ENCODE measurements at places on chromosomes 1 and 21.

- no peak for DNase-seq
These were observed 19.7 kb upstream of the TBX15 start for GRCh38 chr1:119007670-119008482.

DNA sequence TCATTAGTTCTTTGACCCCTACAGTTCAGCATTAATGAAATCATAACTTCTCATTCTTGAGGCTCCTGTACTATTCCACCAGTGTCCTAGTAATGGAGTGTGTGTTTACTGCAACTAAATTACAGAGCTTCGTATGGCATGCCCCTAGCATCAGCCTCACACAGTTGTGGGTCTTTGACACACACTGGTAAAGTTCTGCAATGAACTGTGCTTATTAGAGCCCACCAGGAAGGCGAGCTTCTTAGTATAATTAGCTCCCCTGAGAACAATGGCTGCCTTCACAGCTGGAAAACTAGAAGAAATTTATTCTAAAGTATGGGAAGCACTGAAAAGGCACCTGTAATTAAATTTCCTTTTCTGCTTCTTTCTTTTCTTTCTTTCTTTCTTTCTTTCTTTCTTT lies 251.1 kb upstream of the RGS18 start:
- no peak for DNase-seq

DNA sequence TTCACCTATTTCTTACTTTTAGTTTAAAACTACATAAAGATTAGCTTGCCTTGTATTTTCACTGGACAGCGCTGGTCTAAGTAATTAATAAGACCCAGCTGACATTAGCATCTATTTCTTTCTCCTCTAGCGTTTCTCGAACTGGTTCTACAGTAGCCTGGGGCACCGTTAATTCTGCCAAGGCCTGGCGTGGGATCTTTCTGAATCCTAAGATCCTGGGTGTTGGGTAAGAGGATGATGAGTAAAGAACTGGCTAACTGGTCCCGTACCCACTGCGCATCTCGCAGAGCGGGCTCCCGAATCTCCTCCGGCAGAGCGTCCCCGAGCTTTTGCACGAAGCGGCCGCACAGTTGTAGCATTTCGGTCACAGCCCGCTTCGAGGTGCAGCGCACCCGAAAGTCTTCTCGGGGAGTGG lies 309 bp downstream of the NSL1 start:
- DNase-seq: peak; percentile 91

DNA sequence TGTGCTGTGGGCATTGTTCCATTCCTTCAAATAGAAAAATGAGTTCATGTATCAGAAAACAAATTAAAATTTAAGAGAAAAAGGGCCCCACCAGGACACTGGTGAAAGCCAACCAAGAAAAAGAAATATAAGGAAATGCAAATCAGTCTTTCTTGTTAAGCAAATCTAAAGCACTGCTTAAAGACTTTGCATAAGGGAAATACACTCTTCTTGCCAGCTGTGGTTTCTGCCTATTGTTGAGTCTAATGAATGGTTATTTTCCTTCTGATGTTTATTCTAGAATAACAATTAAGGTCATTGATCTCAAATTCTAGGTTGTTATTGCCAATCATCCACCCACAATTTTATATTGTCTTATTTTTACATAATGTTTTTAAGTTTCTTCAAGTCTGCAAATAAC lies 158.6 kb upstream of the SNX7 start:
- no peak for DNase-seq

- DNase-seq: no peak
These were observed 188.6 kb downstream of the DSCAM start for GRCh38 chr21:40658311-40658710.

DNA sequence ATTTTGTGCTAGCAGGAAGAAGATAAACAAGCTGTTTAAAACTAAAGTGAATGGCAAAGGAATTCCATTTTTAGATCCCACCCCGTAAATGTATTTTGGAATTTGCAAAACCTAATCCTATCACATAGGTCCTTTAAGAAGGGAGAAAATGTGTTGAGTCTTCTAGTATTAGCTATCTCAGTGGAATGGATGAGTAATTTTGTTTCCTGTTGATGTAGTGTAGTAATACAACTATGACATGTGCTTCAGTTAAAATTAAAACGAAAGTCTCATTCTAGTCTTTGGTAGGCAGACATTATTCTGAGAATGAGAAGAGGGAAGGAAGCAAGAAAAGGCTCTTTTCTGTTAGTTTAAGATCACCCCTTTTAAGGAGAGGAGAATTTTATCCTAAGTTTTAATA lies 265.9 kb upstream of the C1orf105 start:
- peak; percentile 61 for DNase-seq

GRCh38 chr1:160429125-160429561 lies 28.8 kb downstream of the VANGL2 start:
- DNase-seq: no peak

DNA sequence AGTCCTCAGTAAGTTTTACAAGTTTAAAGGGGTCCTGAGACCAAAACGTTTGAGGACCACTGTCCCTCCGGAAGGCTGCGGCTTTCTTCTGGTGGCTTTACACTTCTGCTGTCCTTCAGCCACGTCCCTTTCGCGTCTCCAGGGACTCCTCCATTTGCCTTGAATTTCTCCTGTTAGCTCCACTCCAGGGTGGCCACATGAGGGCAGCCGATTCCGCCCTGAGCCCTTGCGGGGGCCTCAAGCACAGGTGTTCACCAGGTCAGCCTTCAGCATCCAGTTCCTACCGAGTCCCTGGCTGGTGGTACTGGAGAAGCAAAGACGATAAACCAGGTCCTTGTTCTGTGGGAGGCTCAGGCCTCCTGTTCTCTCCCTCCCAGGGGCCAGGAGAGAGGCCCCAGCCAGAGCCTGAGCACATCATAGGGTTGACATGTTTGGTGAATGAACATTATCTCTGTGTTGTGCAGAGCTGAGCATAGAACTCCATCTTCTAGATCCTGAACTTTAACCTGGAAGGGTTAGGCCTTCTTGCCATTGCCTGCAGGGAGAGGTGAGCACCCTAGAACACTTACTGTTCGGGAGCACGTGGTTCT lies 27.4 kb upstream of the COQ8A start:
- peak; percentile 50 for DNase-seq

GRCh38 chr1:199297887-199298286 lies 659.0 kb downstream of the PTPRC start:
- no peak for DNase-seq

GRCh38 chr1:227905573-227906487 lies 41.9 kb downstream of the WNT9A start:
- no peak for DNase-seq

GRCh38 chr1:164886101-164886500 lies 327.1 kb downstream of the PBX1 start:
- no peak for DNase-seq

- DNase-seq: no peak
These were observed 90.8 kb downstream of the XPR1 start for GRCh38 chr1:180722586-180722985.

DNA sequence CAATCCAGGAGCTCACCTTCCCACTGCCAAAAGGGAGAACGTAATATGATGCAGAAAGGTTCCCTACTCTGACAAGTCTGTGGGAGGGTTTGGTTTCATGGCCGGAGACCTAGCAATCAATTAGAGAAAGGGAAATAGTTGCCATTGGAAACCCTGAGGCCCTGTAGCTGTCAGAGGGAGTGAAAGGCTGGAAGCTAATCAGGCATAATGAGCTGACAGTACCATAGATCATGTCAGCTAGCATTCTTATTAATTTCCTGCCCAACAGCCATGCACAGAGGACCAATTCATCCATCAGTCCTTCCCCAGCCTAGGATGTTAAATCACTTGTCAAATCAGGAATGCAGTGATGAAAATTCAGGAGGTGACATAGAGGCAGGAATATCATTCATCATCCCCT lies 527.3 kb downstream of the PLPP3 start:
- no peak for DNase-seq

GRCh38 chr1:114719424-114719787 lies 2.8 kb upstream of the NRAS start:
- no peak for DNase-seq

GRCh38 chr1:14767075-14767474 lies 168.6 kb downstream of the KAZN start:
- no peak for DNase-seq

GRCh38 chr1:204382714-204383083 lies 23.0 kb upstream of the PLEKHA6 start:
- no peak for DNase-seq

DNA sequence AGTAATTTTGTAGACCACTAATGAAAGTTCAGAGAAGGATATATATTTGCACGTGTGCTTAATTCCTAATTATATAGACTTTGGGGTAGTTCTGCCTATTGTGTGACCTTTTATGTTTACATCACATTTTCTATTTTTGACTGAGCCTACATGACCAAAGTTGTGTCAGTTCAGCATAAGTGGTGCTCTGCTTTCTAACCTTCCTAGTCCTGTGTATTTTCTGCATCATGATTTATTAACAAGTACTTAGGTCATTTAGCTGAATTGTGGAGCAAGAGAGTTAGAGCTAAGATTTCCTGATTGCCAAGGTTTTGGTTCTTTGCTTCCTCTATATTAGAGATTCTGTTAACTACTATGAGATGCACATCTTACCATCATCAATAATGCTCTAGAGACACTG lies 176.0 kb downstream of the C1orf21 start:
- DNase-seq: no peak

GRCh38 chr1:106185089-106185488 lies 871.4 kb upstream of the PRMT6 start:
- no peak for DNase-seq

GRCh38 chr1:246537887-246538286 lies 28.2 kb downstream of the TFB2M start:
- no peak for DNase-seq

GRCh38 chr1:28370239-28371009 lies 884 bp downstream of the PHACTR4 start:
- peak; percentile 63 for DNase-seq

DNA sequence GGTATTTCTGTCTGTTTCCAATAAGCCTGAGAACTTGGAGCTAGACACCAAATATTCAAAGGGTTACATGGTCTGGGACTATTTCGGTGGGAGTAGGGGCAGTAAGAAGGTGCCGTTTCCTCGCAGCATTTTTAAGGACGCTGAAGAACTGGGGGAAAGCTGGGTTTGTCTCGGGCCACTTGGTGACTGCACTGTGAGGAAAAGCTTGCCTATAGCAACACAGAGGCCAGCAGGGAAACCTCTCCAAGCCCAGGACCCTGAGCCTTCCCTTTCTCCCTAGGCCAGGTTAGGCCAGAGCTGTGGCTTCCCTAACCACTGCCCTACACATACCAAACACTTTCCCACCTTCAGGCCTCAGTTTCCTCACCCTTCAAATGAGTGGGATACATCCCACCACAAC lies 3.3 kb downstream of the GLIS1 start:
- DNase-seq: no peak
